ENCODE measurements at places on chromosomes 5 and 9.

DNA sequence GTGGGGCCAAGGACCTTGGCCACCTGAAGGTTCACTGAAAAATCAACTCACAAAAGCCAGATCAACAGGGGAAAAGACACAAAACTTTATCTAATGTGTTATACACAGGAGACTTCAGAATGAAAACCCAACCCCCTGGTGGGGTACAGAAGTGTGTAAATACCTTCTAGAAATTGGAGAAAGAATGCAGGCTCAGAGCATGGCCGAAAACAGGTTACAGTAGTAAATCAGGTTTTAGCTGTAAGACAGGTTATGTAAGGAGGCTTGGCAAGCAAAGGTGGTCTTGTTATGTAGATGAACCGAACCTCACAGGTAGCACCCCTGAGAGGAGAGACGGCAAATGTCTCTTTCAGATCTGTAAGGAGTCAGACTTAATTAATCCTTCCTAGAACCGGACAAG, 10.0 kb downstream of the CEMIP2 start:
- DNase-seq, result no peak

DNA sequence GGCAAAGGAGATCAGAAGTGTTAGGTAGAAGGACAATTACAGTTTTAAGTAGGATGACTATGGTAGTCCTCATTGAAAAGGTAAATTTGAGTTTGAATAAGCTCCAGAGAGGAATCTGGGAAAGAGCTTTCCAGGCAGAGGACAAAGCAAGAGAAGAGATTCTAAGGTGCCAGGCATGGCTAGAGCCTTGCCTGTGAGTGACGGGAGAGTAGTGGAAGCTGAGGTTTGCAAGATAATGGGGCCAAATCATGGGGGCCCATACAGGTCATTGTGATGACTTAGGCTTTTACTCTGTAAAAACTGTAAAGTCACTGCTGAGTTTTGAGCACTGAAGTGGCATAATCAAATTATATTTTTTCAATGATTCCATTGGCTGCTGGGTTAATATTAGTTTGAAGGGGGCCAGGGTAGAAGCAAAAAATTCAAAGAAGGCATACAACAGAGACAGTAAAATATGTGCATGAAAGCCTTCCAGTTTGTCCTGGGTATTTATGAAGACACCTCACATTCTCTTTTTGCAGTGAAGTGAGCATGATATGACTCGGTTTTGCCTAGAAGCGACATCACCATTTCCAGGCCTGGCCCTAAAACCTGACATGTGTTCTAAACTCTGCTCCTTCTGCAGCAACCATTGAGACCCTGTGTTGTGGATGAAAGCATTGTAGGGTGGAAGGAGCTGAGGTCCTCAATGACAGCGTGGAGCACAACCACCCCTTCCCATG, 279.8 kb upstream of the TNC start:
- DNase-seq, result no peak

DNA sequence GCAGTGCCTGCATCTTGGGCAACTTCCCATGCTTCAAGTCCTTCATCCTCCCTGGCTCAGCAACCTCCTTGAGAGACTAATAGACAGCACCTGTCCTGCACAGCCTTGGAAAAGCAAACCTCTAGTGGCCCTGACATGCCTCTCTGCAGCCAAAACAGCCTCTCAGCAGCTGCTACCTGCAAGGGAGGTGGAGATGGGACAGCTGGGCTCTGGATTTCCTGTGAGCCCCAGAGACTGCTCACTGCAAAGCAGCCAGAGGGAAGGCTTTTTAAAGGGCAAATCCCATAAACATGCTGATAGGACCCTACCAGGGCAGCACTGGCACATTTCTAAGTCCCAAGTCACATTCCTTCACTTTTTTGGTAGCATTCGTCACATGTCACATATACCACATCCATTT, 31.5 kb upstream of the MYORG start:
- no peak for DNase-seq

GRCh38 chr5:39428640-39429039, 3.9 kb upstream of the DAB2 start:
- DNase-seq, result no peak

DNA sequence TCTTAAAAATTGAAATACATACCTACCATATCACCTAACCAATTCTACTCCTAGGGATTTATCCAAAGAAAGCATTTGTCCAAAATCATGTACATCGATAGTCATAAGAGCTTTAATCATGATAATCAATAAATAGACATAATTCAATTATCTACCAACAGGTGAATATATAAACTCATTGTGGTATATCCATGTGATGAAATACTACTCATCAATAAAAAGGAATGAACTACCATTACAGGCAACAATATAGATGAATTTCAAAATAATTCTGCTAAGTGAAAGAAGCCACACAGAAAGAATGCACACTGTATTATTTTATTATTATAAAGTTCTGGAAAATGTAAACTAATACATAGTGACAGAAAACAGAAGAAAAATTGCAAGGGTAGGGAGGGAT, 81.8 kb downstream of the RFX3 start:
- DNase-seq, result no peak

DNA sequence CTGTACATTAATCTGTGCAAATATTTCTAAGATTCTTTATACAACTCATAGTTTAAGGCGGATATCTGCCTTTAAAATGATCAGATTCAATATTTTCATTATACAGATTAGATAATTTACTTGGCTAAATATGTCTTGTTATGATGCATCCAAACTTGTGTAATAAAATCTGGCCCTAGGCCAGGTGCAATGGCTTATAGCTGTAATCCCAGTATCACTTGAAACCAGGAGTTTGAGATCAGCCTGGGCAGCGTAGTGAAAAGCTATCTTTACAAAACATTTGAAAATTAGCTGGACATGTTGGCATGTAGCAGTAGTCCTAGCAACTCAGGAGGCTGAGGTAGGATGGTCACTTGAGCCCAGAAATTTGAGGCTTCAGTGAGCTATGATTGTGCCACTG, 2002.2 kb upstream of the ACO1 start:
- no peak for DNase-seq

- peak; percentile 22 for DNase-seq
Measured at GRCh38 chr9:2824564-2824963, 19.3 kb downstream of the PUM3 start.

- no peak for DNase-seq
Measured at GRCh38 chr9:84750152-84750865, 80.8 kb downstream of the NTRK2 start.

DNA sequence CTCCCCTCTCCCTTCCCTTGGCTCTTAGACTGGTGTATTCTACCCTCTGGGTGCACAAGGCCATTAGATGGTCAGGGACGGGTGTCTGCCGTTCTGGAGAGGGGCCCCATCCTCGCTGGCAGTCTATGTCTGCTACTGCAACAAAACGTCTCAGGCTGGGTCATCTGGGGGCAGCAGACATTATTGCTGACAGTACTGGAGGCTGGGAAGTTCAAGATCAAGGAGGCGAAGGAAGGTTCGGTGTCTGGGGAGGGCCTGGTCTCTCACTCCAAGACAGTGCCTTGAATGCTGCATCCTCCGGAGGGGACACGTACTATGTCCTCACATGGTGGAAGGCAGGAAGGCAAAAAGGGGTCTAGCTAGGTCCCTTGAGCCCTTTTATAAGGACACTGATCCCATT, 93.4 kb upstream of the COL5A1 start:
- DNase-seq, result no peak

GRCh38 chr9:90942555-90942954, 140.9 kb downstream of the SYK start:
- DNase-seq, result no peak

GRCh38 chr9:102032614-102033013, 294.2 kb upstream of the GRIN3A start:
- no peak for DNase-seq

All from activated naive CD4-positive, alpha-beta T cell treated with anti-CD3 and anti-CD28 coated beads, Interleukin-2, amount 10 ng/mL, durations not matched to agents 7 days and 5 days (primary cell).